ENCODE measurements at places on chromosomes 1 and 21.

GRCh38 chr1:167146903-167147539 is 53.1 kb downstream of the STYXL2 start:
- DNase-seq, result no peak

GRCh38 chr1:183831311-183831710 is 26.4 kb downstream of the RGL1 start:
- DNase-seq, result no peak

GRCh38 chr21:35335951-35336446 is 286.9 kb upstream of the RUNX1 start:
- DNase-seq, result peak; percentile 13

GRCh38 chr1:226738421-226738994 is 574 bp downstream of the ITPKB start:
- DNase-seq, result peak; percentile 42

- no peak for DNase-seq
Measured at GRCh38 chr1:244350027-244350426, 101.7 kb downstream of the ADSS2 start.

- no peak for DNase-seq
Measured at GRCh38 chr1:18943914-18944572, 12.4 kb downstream of the IFFO2 start.

GRCh38 chr1:200867018-200867811 is 5.6 kb upstream of the GPR25 start:
- no peak for DNase-seq

GRCh38 chr1:217747156-217747769 is 116.1 kb downstream of the SPATA17 start:
- no peak for DNase-seq

DNA sequence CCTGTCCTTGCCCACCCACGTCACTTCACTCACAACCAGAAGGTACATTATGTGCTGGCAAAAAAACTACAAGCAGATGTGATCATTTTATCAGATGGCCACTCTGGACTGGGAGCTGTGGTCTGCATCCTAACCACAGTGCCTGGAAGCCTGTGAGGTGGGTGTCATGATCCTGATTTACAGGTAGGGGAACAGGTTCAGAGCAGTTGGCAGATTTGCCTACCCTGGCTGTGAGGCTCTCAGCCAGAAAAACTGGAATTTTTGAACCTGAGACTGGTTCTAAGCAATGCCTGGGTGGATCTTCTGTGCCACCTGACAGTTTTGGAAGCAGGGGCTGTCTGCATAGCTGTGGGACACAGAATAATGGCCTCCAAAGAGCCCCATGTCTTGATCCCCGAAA is 150.8 kb downstream of the SYF2 start:
- no peak for DNase-seq

DNA sequence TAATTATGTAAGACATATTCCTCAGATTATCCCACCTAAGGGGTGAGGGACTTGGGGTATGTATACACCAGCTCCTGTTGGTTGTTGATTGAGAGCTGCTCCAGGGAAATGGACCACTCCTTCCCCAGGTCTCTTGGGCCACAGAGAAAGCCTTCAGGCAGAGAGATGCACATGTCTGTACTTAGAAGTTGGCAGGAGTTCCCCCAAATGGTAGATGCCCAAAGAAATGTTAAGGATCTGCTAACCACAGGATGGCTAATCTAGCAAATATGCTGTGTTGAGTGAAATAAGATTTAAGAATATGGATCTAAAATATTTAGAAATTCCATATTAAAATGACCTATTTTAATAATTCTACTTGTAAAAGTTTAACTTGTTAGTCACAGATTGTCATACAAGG is 100.8 kb upstream of the DNAH14 start:
- no peak for DNase-seq

DNA sequence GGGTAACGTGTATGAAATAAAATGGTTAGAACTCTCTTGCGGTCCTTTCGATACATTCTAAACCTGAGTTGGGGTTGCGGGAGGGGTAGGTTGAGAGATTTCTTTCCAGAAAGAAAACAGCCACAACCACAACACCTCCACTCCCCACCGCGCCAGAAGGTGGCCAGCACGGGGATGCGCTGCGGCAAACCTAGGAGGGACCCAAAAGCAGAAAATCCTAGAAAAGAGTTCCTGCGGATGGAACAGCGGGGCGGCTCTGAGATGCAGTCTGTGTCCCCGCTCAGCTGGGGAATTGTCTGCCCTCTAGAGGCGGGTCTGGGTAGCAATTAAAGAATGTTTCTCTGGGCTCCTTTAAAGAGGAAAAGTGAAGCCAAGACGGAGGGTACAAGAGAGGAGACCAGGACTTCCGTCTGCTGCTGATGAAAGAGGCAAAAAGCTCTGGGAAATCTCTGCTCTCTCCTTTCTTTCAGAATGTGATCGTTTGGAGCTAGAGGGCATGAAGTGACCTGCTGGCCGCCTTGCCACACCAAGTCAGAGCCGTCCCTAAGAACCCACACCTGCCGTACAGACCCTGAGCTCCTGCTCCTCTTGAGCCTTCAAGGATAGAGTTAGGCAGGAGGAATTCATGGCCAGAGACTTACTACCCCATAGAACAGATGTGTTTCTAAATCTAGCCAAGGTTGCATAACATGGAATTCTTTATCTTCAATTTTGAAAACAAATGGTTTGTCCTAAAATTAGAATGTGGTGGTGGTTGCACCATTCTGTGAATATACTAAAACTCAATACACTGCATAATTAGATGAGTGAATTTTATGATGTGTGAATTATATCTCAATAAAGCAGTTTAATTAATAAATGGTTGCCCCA is 46.5 kb upstream of the COA6 start:
- DNase-seq, result peak; percentile 64

GRCh38 chr1:145936247-145936646 is 9.0 kb upstream of the RBM8A start:
- DNase-seq, result no peak

GRCh38 chr21:43312751-43313169 is 114.2 kb downstream of the SIK1 start:
- DNase-seq, result no peak

GRCh38 chr1:159122005-159122621 is 45.5 kb upstream of the AIM2 start:
- DNase-seq, result no peak

GRCh38 chr1:225777058-225777582 is 506 bp upstream of the SRP9 start:
- DNase-seq, result peak; percentile 8

DNA sequence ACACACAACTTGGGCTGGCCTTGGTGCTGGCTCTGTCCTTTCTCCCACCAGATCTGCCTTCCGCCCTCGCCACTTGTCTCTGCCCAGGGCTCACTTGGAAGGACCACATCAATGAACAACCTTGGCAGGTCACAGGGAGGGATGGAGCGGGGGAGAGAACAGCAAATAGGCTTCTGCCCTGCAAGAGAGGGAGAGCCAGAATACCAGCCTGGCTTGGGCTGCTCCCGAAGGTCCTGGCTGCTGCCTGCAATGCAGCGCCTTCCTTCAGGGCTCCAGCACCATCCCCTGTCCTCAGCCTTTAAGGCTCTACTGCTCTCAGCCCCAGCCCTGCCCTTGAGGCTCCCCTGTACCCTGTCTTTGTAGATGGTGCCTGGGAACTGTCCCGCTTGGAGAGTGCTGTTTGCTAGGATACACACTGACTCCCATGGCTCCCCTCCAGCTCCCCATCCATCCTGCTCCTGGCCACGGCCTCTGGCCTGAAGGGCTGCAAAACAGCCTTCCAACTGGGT is 43.8 kb downstream of the HIVEP3 start:
- no peak for DNase-seq

GRCh38 chr1:42431514-42431913 is 24.3 kb downstream of the ZMYND12 start:
- no peak for DNase-seq

DNA sequence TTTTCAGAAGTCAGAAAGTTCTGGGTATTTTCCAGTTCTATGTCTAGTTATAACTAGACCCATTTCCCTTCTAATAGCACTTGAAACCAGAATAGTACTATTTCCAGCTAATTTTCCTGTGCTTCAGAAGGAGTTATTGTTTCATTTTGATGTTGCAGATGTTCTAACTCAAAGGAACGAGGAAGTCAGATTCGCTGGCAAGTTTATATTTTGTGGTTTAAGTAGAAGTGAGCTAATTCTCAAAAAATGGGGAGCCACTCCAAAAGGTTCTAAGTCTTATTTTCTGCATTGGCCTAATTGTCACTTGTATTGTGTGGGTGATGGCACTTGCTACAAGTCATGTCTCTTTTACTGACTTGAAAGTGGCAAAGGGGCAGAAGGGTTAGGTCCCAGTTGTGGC is 18.1 kb downstream of the CCDC185 start:
- DNase-seq, result no peak

DNA sequence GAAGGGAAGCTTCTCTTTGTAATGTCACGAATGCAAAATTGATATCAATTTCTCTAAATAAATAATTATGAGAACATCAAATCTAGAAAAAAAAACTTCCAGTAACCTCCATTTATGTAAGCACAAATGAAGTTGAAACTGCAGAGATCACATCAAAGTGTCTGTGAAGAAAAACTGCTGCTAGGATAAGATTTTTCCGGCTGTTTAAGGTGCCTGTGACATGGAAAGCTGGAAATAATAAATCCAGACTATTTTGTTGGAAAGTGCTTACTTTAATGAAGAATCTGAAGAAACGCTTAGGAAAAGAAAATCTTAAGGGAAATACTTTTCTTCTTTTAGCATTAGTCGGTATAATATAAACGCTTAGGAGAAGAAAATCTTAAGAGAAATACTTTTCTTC is 57.0 kb downstream of the CHRM3 start:
- no peak for DNase-seq

DNA sequence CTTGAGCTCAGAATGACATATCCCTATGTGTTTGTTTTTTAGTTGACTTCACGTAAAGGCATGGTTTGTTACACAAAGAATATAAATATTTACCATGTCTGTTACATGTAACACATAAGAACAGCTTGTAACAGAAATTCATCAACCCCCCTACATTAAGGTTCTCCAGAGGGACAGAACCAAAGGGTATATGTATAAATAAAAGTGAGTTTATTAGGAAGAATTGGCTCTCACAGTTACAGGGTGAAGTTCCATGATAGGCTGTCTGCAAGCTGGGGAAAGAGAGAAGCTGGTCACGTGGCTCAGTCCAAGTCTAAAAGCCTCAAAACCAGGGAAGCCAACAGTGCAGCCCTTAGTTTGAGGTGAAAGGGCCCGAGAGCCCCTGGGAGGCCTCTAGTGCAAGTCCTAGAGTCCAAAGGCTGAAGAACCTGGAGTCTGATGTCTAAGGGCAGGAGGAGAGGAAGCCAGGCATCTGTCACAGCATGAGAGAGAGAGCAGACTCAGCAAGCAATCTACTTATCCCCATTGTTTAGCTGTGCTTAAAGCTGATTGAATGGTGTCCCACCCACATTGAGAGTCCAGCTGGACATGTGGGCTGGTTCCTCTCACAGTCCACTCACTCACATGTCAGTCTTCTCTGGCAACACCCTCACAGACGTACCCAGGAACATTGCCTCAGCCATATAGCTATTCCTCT is 15.8 kb downstream of the THRAP3 start:
- DNase-seq, result no peak

- no peak for DNase-seq
Measured at GRCh38 chr1:7561936-7562728, 209.0 kb upstream of the VAMP3 start.

DNA sequence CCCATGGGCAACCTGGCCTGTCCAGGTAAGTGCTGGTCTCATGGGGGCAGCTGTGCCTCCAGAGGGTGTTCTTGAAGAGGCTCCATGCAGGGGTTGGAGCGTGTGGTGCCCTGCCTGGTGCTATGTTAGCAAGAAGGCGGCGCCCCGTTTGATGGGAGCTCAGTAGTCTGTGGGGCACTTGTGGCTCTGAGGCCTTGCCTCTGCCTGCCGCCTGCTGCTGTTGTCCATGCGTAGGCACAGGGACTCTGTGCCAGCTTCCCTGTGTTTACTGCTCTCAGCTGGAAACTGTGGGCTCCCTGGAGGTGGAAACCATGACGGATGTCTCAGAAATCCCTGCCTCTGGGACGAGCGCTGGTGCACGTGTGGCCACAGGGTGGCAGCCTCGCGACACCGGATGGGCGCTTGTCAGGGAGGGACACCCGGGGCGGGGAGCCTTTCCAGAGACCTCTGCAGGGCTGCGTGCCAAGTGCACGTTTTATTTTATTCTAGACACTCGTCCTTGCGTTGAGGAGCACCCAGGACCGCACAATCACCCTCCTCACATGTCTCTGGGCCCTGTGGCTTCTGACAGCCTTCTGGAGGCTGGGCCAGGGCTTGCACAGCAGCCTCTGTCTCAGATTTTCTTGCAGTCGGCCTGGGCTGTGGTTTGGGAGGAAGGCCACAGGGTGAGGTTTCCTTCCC is 27.1 kb downstream of the SNAP47 start:
- peak; percentile 85 for DNase-seq

- DNase-seq, result peak; percentile 79
Measured at GRCh38 chr1:65812065-65812464, 19.4 kb downstream of the PDE4B start.

GRCh38 chr21:44722731-44723130 is 11.4 kb upstream of the TSPEAR start:
- DNase-seq, result no peak

DNA sequence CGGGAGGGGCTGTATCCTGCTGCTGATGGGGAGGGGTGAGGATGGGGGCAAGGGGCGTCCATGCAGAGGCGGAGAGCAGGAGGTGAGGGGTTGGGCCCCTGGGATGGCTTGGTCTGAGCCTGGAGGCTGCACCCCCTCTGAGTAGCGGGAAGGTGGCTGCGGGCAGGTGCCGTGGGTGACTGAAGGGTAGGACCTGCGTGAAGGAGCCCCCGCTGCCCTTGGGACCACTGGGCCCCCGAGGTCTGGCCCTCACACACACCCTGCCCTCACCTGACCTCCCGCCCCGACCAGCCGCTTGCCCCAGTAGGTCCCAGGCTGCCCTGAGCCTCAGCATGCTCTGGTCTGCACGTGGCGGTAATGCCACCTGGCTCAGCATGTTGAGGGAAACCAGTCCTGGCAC is 12.8 kb upstream of the SKI start:
- DNase-seq, result no peak

GRCh38 chr1:90384193-90384592 is 332.9 kb downstream of the BARHL2 start:
- no peak for DNase-seq

GRCh38 chr1:46991083-46991923 is 32.2 kb upstream of the CYP4X1 start:
- no peak for DNase-seq

DNA sequence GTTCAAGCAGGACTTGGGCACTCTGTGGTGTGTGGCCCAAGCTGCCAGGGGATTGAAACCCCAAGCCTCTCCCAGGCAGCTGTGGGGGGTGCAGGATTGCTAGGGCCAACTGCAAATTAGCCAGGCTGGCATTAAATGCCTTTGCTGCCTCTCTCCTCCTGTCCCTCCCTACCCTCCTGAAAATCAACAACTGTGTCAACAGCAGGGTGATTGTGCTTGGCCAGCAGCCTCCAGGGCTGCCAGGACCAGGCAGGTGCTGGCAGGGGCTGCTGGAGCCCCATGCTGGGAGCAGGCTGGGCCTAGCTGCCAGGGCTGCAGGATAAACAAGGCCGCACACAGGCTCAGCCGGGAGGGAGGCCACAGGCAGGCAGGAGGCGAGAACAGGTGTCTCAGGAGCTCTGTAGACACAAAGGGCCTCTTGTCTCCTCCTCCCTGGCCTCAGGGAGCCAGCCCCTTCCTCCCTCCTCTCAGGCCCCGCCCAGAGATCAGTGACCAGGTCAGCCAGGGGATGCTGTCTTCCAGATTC is 11.4 kb downstream of the SOX13 start:
- DNase-seq, result no peak
